Psoas muscle (tissue), 8 donors: ENCODE measurements at places on chromosomes 4 and X. TPM values are rescaled to one million over a fixed set of nuclear protein-coding genes. Genes with fewer than 3 reads are reported as not detected.

Gene RIBC1
- 0.36 TPM for total RNA-seq

Gene MID2
- 18.6 TPM for total RNA-seq

Gene FAM9B
- total RNA-seq: not detected

DNA sequence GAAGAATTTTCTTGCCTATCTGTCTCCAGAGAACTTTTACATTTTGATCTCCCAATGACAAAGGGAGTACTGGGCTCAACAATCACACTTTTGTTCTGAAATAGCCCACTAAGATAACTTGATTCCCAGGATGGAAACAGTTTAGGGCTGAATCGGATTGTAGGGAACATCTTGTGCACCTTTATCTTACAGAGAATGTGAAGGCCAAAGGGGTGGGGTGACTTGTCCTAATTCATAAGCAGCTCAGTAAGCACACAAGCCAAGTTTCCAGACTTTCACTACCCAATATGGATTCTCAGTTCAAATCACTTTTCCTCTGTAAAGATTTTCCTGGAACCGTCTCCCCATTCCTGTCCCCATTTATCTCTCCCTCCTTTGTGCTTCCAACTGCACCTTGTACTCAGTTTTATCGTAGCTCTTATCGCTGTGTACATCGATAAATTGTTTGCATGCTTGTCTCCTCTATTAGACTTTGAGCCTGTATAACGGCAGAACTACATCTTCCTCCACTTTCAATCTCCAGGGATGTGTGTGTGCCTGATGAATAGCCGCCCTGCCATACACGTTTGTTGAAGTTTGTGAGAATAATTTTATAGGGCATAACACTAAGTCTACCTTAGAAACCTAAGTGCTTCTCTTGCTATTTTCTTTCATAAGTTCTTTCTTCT lies 77.4 kb downstream of the MBNL3 start:
- no peak for DNase-seq
- H3K27ac ChIP-seq: no peak overlapping the region
- H3K36me3 ChIP-seq: no peaks in the 10 kb centered on the region
- no peaks in the 10 kb centered on the region for H3K4me1 ChIP-seq
- H3K4me3 ChIP-seq: no peak overlapping the region

DNA sequence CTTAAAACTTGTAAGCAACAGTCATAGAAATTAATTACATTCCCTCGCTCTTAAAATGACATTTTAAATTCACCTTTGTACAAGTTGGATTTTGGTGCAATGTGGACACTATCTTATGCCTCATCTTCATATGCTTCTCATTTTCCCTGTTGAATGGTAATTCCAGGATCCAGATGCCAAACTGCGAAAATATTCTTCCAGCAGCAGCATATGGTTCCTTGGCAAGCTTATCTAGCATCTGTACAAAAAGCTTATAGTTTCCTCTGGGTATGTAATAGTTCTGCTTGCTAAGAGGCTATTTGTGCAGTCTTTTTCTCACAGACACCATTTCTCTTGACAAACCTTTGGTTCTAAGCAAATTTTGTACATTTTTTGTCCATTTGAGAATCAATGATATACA lies 2079.7 kb upstream of the AGA start:
- no peaks in the 10 kb centered on the region for H3K4me1 ChIP-seq
- H3K27ac ChIP-seq: no peak overlapping the region
- H3K27me3 ChIP-seq: no peaks in the 10 kb centered on the region
- no peaks in the 10 kb centered on the region for H3K36me3 ChIP-seq

DNA sequence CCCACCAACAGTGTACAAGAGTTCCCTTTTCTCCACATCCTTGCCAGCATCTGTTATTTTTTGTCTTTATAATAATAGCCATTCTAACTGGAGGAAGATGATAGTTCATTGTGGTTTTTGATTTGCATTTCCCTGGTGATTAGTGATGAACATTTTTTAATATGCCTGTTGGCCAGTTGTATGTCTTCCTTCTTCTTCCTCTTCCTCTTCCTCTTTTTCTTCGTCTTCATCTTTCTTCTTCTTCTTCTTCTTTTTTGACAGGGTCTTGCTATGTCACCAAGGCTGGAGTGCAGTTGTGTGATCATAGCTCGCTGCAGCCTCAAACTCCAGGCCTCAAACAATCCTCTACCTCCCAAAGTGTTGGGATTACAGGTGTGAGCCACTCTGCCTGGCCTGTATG lies 87.4 kb downstream of the CCDC160 start:
- H3K27me3 ChIP-seq: no peaks in the 10 kb centered on the region
- no peaks in the 10 kb centered on the region for H3K36me3 ChIP-seq
- no peaks in the 10 kb centered on the region for H3K4me1 ChIP-seq
- no peak overlapping the region for H3K4me3 ChIP-seq
- no peak for DNase-seq

DNA sequence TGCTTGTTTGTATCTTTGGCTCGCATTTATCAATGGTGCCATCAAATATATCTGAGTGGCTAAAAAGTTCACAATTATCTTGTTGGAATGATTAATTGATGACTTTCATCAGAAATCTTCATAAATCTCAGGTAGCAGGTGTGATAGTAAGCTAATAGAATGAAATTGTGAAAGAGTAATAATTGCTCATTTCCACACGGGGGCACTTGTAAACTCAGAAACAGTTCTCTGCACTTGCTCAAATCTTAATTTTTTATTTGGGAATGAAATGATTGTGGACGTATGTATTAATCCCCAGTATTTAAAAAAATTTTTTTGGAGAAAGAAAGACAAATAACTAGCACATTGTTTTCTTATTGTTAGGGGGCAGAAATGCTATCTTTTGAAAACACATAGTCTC lies 132.8 kb downstream of the DTHD1 start:
- no peaks in the 10 kb centered on the region for H3K27me3 ChIP-seq
- DNase-seq: no peak
- H3K4me1 ChIP-seq: no peaks in the 10 kb centered on the region
- H3K36me3 ChIP-seq: no peaks in the 10 kb centered on the region

GRCh38 chrX:44735498-44735897 lies 108.3 kb upstream of the DUSP21 start:
- no peak for DNase-seq
- H3K36me3 ChIP-seq: no peaks in the 10 kb centered on the region
- no peaks in the 10 kb centered on the region for H3K4me1 ChIP-seq
- no peak overlapping the region for H3K4me3 ChIP-seq
- no peaks in the 10 kb centered on the region for H3K27me3 ChIP-seq

DNA sequence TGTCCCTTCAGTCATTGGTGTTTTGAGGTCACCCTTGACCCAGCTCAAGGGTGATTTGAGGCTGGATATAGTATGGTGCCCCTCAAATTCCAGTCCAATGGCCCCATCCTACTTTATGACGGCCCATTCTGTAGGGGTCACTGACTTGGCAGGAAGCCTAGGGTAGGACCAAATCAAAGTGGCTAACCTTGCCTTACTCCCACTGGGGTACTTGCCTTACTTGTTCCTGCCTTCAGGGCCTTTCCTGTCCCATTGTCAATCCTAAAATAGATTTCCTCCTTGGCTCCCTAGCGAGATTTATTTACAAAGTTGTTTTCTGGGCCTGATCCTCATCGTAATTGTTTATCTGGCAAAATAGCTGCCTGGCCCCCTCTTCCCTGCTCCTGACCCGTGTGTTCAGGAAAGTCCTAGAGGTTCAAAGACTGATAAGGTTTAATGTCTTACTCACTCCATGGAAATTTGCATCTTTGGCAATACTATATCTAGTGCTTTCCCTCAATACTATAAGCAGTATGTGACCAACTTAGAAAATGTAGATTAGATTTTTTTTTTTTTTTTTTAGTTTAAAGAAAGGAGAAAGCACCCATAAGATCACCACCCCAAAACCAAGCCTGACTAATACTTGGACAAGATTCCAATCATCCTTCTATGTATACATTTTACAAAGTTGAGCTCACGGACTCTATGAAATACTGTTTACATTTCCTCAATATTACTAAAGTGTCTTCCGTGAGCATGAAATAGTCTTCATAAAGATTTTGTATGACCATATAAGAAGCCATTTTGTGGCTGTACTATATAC lies 44.8 kb downstream of the MSN start:
- H3K4me1 ChIP-seq: no peaks in the 10 kb centered on the region
- H3K27me3 ChIP-seq: no peaks in the 10 kb centered on the region
- no peak for DNase-seq
- no peak overlapping the region for H3K27ac ChIP-seq

DNA sequence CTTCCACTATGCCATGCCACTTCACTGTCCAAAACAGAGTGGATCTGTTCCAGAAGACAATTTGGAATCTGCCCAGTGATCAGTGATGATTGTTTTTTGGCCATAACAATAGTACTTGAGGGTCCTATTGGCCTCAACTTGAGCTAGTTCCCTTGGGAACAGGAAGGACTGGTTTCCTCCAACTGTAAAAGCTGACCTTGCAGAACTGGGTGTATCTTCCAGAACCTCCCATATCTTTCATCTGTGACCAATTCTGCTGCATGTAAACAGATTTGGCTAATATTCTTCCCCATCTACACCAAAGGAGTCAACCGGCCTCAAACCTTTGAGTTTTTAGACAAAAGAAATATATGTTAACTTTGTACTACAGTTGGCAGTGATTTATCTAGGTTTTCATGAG lies 165.1 kb upstream of the TRPC5 start:
- H3K4me3 ChIP-seq: no peak overlapping the region
- H3K27me3 ChIP-seq: no peaks in the 10 kb centered on the region
- H3K36me3 ChIP-seq: no peaks in the 10 kb centered on the region
- no peak for DNase-seq

DNA sequence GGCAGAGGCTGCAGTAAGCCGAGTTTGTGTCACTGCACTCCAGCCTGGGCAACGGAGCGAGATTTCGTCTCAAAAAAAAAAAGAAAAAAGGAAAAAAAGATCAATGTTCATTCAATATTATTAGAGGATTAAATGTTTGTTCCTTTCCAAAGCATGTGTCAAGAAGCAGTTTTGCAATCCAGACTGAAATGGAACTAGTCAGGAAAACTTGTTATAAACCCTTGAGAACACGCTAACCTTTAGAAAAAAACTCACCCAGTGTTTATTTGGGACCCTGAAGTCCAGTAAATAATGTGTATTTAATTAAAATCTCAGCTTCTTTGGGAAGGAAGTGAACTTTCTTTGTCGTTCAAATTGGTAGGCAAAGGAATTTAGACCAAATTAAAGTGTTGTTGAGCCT lies 16.4 kb upstream of the PRSS12 start:
- H3K27me3 ChIP-seq: no peaks in the 10 kb centered on the region
- no peaks in the 10 kb centered on the region for H3K4me1 ChIP-seq
- H3K27ac ChIP-seq: no peak overlapping the region

DNA sequence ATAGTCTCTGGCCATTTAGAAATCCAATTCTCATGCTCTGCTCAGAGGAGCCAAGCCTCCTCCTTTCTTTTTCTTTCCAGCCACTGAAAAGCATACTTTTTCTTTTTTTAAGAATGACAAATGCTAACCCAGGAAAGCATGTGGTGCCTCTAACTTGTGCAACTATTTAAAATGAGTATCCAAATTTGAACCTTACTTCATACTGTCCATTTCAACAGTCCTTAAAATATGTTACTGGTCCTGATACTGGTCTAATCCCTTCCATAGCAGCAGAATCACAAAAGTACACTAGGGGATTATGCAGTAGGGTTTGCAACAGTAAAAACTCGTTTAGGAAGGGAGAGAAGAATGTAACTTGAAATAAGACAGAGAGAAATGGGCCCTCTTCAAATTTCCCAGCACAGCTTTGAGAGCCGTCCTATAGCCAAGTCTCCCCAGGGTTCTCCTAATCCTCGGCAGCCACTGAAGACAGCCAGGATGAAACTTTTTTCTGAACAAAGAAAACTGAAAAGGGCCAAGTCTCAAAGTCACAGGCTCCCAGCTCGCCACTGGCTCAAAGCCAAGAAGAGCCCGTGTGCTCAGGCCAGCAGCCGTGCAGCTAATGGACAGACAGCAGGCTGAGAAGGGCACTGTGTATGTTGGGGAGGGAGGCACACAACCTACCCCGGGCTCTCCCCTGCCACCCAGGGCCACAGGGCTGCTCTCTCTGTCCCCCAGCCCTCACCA lies 39.5 kb downstream of the GPC4 start:
- H3K4me1 ChIP-seq: peaks cover 22% of the 10 kb centered on the region
- H3K4me3 ChIP-seq: no peak overlapping the region
- H3K27me3 ChIP-seq: no peaks in the 10 kb centered on the region

DNA sequence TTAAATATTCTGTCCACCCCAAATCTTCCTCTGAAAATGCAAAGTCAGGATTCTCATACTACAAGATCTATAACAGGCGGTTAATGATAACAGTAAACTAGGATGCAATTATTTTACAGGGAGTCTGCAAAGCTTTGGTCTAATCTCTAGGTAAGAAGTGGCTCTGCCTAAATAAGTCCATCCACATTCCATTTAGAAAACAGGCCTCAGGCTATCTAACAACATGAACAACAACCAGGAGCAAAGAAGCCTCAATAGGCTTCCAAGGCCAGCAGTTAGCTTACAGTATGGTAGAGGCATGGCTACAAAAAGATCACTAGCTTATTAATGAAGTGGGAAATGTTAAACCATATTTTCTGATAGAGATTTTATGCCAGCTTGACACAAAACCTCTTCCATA lies 6.4 kb downstream of the MAB21L2 start:
- no peaks in the 10 kb centered on the region for H3K4me1 ChIP-seq
- DNase-seq: no peak
- no peaks in the 10 kb centered on the region for H3K27me3 ChIP-seq
- no peak overlapping the region for H3K4me3 ChIP-seq
- peaks cover 3% of the 10 kb centered on the region for H3K36me3 ChIP-seq

DNA sequence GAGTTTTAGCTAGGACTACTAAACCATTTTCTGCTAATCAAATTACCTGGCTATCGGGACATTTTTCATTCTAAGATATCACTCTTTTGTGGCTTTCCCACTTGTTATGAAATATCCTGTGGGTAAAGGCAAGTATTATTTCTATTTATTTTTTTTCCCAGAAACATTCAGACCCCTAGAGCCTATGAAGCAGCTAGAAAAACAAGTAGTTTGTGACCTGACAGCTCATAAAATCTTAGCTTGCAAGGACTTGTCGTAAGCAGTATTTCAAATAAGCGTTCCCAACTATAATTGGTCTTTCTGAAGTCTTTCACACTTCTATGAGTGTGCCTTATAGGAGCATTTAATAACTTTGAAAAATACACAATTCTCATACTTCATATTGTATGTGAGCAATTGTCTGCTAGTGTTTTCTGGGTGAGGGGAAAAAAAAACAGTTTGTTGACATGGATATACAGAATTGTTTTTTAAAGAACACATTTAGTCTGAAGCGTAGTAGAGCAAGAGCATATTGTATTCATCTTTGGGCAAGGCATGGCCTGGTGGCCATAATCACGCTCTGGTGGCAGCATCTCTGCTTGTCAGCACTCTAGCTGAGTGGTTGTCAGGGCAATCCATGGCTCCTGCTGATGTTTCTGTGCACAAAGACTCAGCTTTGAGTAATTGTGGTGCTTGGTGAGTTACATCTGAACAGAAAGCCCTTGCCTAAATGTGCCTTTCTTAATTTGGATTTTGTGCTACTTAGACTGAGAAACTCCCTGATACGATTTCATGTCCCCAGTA lies 2.6 kb downstream of the MCUB start:
- DNase-seq: no peak
- no peak overlapping the region for H3K27ac ChIP-seq
- H3K4me1 ChIP-seq: peaks cover 3% of the 10 kb centered on the region
- no peaks in the 10 kb centered on the region for H3K36me3 ChIP-seq

- no peak overlapping the region for H3K4me3 ChIP-seq
- no peak overlapping the region for H3K27ac ChIP-seq
- H3K36me3 ChIP-seq: no peaks in the 10 kb centered on the region
- DNase-seq: no peak
- H3K27me3 ChIP-seq: no peaks in the 10 kb centered on the region
These were observed 82.8 kb upstream of the HPF1 start for GRCh38 chr4:169840554-169840953.
